ENCODE measurements at places on chromosomes 5 and 9.

- DNase-seq, result no peak
These were observed 661 bp downstream of the PDCL start for GRCh38 chr9:122827761-122828093.

DNA sequence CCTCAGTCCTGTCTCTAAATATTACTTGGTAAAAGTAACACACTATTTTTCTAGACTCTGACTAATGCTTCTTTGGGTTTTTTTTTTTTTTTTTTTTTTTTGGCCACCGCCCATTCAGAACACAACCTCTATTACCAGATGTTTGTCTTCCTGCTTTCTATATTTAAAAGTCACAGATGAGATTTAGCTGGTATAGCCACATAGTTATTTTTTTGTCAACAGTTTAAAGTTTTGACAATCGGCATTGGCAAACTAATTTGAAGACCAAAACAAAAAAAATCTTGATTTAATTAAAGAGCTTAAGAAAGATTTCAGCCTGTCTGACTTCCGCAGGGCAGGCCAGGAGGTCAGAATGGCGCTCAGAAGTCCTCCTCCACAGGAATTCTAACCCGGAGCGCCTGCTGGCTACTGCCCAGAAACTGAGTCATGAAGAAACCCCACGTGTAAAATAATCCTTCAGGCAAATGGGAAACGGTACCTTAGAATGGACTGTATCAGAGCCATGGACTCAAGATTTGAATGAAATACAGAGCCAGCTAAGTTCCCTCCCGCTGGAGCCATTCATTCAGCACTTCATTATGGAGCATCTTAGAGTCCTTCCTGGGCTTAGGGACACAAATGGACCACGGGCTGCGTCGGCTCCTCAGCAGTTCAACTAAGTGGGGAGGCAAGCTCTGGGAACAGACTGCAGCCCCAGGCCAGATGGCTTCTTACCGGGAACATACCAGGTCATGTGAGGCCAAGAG lies 55.6 kb downstream of the PTPDC1 start:
- peak; percentile 85 for DNase-seq

GRCh38 chr9:130835441-130836298 lies 616 bp downstream of the ABL1 start:
- peak; percentile 49 for DNase-seq

DNA sequence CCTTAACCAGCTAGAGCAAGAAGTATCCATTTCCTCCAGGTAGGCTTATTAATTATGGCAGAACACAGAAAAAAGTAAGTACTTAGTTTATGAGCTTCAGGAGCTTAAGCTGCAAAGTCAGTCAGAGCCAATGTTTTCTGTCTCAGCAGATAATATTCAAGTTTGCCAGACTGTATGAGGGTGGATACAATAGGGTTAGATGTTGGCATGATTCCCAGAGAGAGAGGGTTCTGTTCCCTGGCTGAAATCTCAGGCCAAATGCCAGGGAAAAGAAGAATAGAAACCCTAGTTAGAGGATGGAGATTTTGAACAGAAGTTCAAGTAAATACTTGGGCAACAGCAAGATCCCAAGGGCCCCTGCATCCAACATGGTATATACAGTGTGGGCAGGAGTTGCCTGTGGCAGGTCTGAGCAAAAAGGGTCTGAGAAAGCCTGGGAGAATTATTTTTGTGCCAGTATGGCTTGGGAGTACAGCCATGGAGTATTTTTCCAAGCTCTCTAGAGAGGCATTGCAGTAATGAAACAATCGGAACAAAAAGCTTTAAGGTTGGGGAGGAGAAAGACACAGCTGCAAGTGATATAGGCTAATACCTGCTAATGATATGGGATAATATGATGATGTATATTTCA lies 31.0 kb upstream of the ISOC1 start:
- no peak for DNase-seq

DNA sequence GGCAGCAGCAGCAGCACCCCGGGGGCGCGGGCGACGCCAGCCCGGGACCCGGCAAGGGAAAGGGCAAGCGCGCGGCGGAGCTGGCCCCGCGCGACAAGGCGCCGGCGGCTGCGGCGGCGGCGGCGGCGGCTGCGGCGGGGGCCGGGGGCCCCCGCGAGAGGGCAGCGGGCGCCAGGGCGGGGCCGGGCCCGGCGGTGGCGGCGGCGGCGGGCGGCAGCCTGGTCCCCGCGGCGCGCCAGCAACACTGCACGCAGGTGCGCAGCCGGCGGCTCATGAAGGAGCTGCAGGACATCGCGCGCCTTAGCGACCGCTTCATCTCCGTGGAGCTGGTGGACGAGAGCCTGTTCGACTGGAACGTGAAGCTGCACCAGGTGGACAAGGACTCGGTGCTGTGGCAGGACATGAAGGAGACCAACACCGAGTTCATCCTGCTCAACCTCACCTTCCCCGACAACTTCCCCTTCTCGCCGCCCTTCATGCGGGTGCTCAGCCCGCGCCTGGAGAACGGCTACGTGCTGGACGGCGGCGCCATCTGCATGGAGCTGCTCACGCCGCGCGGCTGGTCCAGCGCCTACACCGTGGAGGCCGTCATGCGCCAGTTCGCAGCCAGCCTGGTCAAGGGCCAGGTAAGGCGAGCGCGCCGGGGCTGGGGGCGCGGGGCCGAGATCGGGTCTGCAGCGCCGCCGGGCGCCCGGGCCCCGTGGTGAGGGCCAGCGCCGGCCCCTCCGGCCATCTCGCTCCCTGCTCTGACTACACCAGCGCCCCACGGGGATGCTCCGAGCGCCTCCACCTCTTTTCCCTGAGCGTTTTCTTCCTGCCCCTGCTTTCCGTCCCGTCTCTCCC lies at the start of gene UBE2QL1:
TSS of gene UBE2QL1 (plus strand) at position 238 of the 843 bp plus-strand sequence. CDS start at position 273, 35 bp downstream.
- peak; percentile 22 for DNase-seq

GRCh38 chr5:172450861-172451695 lies 3.2 kb downstream of the SH3PXD2B start:
- DNase-seq, result peak; percentile 52

GRCh38 chr5:140142246-140142645 lies 16.5 kb downstream of the IGIP start:
- DNase-seq, result no peak

DNA sequence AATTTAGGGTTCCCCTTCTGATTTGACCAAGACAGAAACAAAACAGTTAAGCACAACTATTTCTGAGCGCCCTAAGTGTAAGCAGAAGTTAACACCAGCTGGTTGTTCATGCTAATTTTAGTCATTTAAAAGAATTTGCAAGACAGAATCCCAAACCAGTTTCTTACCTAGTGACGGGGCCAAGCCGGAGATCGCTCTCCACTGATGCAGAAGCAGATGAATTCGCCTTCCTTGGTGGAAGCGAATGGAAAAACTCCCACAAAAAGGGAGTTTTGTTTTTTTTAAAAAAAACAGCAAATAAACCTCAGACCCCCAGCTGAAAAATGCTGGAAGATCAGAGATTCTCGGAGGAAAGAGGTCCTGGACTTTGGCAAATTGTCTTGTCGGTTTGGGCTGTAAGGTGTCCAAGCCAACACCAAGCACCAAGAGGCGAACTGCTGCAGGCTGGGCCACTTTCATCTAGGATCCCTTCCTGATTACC lies 47.4 kb upstream of the GLDC start:
- no peak for DNase-seq

GRCh38 chr5:81345411-81346003 lies 44.1 kb downstream of the ZCCHC9 start:
- DNase-seq, result no peak

DNA sequence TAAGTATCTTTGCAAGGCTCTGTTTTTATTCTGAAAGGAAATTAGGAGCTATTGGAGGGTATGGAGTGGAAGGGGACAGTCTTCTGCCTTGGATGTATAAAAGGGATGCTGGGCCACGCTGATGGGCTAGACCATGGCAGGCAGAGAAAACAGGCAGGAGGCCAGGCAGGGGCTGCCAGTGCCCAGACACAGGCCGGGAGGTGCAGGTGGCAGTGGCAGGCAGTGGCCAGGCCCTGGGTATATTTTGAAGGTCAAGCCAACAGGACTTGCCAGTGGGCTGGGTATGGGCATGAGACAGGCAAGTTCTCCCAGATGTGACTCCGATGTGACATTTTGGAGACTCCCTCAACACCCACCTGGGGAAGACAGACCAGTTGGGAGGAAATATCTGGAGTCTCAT lies 131.9 kb downstream of the KCNIP1 start:
- no peak for DNase-seq

GRCh38 chr9:32117291-32117690 lies 267.2 kb upstream of the ACO1 start:
- no peak for DNase-seq

- no peak for DNase-seq
These were observed 9.4 kb downstream of the NR6A1 start for GRCh38 chr9:124761710-124762109.

DNA sequence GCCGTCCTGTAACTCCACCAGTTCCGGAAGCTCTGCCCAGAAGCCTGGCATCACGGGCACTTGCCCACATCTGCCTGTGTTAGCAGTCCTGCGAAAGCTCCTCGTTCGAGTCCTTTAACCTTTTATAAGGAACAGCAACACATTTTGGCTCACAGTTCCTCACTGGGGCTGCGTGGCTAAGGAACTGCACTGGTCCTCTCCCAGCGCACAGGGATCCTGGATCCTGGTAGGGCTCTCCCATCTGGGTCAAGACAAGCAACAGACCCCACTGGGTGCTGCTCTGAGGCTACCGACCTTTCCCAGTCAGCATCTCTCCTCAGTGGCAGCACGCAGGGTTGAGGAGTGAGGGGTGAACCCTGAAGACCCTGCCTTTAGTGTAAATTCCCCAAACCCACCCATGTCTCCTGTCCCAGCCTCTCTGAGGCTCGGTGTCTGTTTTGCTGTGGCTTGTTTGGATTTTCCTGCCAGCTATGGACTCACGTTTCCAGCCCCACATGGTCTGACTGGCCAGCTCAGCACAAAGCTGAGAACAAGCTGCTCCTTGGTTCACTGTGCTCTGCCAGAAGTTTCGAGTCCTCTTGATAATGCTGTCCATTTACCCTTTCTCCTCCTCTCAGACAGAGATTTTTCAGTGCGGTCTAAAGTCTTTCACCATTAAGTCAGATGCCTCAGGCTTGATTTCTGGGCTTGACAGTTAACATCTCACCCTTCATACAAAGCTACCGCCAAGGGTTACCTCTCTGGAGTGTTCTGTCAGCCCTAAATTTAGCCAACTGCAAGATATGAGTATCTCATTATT lies 80.0 kb downstream of the AK8 start:
- no peak for DNase-seq

GRCh38 chr5:157481265-157481664 lies 21.3 kb downstream of the NIPAL4 start:
- no peak for DNase-seq

- peak; percentile 41 for DNase-seq
These were observed 630.6 kb downstream of the TLE1 start for GRCh38 chr9:81058782-81059181.

DNA sequence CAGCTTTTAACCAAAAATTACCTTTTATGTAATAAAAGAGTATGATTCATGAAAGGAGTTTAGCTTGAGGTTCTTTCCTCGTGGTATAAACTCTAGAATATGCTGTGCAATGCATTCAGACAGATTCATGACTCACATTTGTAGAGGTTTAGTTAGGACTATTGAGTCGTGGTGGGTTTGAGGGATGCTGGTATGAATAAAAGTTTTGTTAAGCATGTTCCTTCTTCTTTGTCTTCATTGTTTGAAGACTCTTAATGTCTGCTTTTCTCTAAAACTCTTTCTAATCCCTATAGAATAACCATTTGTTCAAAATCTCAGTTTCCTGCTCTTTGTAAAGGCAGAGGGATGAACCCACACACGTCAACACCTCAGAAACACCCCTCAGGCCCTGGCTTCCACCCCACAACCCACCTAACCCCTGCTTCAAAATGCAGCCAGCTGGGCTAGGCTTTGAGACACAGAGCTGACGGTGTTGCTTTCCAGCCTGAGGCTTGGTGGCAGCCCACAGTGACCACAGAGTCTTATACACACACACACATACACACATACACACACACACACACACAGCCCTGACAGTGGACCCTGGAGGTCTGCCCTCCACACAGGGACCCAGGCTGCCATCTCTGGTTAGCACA lies 69.0 kb upstream of the IRX1 start:
- no peak for DNase-seq

GRCh38 chr9:123514766-123515165 lies 158.8 kb downstream of the CRB2 start:
- no peak for DNase-seq

DNA sequence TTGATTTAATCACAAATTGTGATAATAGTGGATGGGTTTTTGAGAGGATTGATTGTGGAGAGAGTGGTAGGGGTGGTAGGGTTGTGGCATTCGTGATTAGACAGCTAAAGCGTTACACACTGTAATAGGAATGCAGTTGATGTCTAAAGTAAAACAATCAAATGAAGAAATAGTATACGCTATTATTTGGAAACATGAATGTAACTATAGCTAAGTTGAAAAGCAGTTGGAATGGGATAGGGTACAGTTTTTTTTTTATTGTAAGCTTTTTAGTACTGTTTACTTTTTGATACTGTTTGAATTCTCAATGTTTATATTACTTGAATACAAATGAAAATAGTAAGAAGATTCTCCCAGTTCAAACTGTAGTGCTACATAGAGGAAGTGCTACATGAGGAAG lies 51.8 kb downstream of the RANBP17 start:
- no peak for DNase-seq

DNA sequence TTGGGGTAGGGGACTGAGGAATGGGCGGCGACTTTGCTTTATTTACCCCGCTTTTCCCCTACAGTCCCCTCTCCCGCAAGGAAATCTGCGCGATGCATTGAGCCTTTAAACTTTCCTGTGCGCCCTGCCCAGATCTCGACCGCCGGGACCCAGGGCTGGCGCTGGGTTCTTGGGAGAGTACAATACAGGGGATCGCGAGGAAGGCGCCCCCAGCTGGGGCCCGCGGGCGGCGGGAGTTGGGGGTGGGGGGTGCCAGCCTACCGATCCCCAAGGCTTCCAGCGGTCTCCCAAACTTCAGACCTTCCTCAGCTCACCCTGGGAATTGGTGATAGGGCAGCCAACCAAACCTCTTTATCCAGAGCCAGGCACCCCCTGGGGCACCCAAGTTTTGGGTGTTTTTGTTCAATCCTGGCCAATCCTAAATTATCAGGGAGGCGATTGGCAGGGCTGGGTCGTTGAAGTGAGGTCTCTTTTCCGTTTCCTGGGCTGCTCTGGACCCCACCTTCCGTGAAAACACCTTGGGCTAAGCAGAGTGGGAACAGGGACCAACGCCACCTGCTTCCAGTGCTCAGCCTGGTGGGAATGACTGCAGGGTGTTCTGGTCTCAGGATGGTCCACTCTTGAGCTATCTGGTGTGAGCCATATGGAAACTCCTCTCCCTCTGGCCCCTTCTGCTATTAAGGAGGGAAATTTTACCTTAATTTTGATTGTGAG lies 51.4 kb upstream of the DAB2IP start:
- DNase-seq, result no peak

- DNase-seq, result no peak
These were observed 52.3 kb downstream of the CAST start for GRCh38 chr5:96714450-96714849.
